ENCODE measurements at places on chromosomes 2 and 18.

- no peak for DNase-seq
Measured at GRCh38 chr18:31952223-31952622, 9.3 kb upstream of the TRAPPC8 start.

DNA sequence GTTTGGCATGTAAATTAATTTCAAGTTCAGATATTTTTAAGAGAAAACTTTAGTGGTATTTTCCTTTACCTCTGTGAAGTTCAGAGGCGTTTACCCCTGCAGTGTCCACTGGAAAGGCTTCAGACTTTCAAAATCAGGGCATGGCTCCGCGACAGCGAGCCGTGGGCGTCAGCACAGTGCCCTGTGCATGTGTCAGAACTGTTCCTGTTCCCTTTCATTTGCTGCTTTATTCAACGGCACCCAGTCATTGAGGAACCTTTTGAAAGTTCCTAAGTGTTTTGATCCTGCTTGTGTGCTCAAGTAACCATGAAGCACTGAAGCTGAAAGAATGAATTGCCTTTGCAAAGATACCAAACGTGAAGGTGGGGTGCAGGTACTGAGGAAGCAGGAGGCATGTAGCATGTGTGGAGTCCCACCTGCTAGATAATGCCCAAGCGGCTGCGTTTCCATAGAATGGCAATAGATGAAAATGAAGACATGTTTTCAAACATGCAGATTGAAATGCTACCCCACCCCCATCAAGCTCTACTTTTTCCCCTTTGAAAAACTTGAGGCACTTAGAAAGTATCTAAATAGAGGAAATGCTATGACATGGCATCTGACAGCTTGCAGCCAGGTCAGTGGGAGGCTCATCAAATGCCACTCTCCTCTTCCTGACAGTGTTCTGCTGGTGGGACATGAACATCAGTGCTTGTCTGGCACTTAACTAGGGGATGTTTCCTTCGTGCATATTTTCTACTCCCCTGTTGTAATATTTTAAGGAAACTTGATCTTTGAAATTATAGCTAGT is 148.6 kb downstream of the ZNF236 start:
- DNase-seq, result no peak

GRCh38 chr2:173048897-173049661 is 26.6 kb upstream of the MAP3K20 start:
- peak; percentile 90 for DNase-seq

DNA sequence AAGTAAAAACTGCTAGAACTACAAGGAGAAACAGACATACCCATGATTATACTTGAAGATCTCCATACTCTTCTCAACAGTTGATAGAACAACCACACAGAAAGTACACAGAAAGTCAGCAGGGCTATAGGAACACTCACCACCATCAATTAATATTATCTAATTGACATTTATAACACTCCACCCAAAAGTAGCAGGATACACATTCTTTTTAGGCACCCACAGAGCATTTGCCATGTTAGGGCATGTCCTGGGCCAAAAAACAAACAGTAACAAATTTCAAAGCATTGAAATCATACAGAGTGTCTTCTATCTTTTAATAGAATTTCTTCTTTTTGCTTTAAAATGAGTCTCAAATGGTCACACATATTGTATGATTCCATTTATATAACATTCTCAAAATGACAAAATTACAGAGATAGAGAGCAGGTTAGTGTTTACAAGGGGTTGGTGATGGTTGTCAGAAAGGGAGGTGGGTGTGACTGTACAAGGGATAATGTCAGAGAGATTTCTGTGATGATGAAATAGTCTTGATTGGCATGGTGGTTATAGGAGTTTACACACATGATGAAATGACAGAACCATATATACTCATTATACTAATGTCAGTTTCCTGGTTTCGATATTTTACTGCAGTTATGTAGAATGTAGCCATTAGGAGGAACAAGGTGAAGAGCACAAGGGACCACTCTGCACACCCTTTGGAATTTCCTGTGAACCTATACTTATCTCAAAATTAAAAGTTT is 82.8 kb downstream of the NCK2 start:
- DNase-seq, result no peak

GRCh38 chr2:175679728-175680127 is 322.3 kb downstream of the LNPK start:
- DNase-seq, result no peak

GRCh38 chr2:215356948-215357461 is 45.1 kb downstream of the ATIC start:
- no peak for DNase-seq

DNA sequence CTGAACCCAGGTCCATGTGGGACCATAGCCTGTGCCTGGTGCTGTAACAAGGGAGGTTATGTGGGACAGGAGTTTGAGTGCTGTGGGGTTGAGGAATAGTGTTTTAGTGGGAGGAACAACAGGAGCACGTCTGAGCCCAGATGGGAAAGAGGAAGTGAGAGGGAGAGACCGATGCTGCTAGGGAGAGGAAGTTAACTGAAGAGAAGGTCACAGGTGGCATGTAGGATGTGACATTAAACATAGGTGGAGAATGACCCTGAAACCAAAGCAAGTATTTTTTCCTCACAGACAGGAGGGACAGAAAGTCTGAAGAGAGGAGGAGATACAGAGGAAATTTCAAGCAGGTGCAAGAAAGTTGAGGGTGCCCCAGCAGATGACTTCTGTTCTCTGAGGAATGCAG is 87.8 kb downstream of the ACOXL start:
- DNase-seq, result no peak

Data from AG04449 (cell line).